Esophagus squamous epithelium (tissue), 5 donors: ENCODE measurements at places on chromosomes 5 and 9.

- DNase-seq = no peak
Observed at GRCh38 chr5:98349251-98349989, 424.0 kb upstream of the RGMB start.

GRCh38 chr9:83188277-83188676, 125.3 kb upstream of the RASEF start:
- no peak for DNase-seq

GRCh38 chr9:114122136-114123027, 23.3 kb upstream of the KIF12 start:
- no peak for DNase-seq

GRCh38 chr5:33641744-33642505, 201.2 kb downstream of the TARS1 start:
- DNase-seq = no peak

DNA sequence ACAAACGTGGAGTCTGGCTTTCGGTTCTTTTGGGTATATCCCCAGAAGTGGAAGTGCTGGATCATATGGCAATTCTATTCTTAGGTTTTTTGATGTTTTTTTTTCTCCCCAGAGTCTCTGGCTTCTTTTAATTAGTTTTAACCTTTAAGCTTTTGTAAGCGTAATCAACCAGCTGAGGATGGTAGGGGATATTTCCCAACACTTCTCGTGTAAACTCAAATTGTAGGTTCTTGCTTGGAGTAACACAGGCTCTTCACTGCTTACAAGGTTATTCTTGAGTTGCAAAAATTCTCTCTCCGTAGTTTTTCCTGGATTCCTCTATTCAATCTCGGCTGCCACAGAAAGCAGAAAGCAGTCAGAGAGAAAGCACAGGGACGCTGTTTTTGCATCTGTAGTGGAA, 11.9 kb downstream of the LAMC3 start:
- no peak for DNase-seq

DNA sequence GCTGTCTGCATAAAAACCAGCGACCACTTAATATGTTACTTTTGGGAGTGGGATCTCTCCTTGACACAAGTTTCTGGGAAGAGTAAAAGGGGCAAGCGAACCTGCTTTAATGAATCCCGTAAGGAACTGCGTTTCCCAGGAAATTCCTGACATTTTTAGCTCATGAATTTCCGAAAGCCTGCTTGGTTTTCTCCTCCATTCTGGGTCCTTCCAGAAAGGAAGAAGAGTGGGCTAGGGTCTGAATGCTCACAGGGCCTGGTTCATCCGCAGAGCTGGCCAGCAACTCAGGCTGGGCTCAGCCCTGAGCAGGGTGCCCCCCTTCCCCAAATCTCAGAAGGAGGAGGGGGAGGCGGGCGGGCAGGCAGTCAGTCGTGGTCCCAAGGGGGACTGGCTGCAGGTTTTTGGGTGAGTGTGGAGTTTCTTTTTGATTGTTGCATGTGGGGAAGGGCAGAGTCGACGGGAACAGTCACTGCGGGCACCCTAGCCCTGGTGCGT, 1.2 kb upstream of the PURA start:
- DNase-seq = no peak

DNA sequence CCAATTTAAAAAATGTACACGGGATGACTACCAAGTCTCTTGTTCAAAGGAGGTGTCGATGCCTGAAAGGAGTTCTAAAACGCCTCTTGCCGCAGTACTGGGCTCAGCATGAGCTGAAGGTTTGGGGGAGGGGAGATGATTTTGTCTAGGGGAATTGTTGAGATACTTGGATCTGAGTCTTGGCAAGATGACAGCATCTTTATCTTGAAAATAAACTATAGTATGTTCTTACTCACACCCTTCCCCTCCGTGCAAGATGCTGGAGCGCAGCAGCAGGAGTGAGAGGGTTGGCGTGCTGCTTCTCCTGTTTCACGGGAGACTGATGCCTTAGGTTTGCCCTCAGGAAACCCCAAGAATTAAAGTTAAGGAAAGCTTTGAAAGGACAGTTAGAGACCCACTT, 47.3 kb downstream of the FAM78A start:
- DNase-seq = no peak

DNA sequence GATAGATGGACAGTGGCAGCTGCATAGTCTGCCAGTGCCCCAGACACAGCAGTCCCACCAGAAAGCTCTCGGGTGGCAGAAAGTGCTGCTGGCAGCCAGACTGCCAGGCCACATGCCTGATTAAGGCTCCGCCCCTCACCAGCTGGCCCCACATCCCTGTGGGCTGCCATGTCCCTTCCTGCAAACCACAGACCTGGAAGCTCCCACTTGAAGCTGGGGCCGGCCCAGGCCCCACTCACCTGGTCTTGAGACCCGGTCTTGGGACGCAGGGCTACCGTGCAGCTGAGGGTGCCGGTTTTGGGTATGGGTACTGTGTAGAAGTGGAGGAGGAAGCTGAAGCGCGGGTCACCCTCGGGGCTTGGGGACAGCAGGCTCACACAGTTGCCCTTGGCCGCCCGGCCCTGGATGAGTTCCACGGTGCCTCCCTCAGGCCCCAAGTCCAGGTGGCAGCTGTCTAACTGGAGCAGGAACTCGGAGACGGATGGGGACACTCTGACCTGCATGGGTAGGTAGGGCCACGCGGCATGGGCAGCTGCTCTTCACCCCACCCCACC, 15.3 kb downstream of the FPGS start:
- DNase-seq = no peak

DNA sequence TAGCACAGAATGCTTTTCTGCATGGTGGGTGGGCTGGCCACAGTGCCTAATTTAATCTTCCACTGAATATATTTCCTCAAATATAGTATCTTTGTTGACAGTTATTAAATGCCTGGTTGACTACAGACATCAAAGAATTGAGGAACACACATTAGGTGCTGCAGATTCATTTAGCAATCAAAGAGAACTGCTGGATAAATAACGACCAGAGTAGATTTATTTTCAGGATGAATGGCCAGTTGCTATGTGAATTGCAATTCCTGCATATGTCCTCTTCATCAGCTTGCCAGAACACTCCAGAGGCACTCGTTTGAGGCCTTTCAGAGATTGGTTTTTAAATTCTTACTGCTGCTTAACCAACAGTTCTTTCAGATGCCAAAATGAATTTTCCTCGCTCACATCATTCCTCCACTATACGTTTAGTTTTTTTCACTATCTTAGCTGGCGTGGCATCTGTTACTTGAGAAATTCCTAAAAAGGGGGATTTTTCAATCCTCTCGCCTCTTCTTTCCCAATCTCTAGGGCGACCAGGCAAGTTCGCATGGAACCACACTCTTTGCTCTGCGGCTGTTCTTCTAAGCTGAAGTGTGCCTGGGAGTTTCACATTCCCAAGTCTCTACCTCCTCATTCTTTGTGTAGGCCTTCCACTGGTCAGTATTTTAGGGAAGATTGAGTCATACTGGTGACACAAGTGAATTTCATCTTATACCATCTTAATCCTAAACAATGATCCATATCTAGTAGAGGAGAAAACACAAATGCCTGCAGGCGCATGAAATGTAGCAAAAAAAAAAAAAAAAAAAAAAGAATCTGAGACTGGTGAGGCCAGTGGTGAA, 237.1 kb upstream of the NMUR2 start:
- no peak for DNase-seq

DNA sequence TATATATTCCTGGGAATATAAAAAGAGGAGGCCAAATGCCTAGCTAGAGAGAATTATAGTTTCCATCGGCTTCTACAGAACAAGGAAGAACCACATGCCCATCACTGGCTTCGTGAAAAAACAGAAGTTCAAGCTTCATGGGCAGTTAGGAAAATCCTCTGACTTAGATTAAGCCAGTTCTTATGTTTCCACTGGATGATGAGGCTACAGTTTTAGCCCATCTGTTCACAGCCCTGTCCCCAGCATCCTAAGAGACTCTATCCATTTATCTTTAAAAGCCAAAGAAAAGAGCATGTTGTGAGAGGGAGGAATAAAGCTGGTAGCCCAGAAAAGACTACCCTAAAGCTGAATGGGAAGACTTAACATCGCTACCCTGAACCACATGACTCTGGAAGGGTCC, 285.5 kb upstream of the WWC1 start:
- DNase-seq = no peak

DNA sequence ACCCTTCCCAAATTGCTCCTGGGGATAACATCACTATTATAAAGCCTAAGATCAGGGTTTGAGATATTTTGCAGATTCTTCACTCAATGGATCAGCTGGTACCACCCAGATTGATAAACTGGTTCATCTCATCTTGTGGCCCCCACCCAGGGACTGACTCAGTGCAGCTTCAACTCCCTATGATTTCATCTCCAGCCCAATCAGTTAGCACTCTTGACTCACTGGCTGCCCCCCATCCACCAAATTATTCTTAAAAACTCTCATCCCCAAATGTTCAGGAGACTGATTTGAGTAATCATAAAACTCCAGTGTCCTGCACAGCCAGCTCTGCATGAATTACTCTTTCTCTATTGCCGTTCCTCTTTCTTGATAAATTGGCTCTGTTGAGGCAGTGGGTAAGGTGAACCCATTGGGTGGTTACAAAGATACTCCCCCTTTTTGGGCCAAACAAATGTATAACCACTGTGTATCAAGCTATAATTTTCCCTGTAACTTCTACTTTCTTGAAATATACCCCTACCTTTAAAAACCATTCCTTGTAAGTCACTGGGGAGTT, 263.3 kb upstream of the IL12B start:
- no peak for DNase-seq

DNA sequence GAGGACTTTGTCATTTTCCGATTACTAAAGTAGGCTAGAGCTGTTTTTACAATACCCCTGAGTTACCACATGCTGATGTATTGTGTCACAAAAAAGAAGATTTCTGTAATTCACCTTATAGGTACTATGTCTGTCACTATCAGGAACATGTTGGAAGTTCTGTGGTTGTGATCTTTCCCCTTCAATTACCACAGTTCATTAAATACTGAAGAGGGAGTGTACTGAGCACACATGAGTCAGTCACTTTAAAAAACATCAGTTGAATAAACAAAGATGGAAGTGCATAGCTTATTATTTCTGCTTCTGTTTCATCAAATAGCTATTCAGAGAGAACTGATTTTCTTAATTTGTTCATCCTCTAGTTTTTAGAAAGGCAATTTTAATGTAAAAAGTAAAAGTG, 31.7 kb downstream of the AP3S1 start:
- DNase-seq = no peak

- no peak for DNase-seq
Observed at GRCh38 chr5:55633574-55634208, 78.4 kb downstream of the SLC38A9 start.

- DNase-seq = no peak
Observed at GRCh38 chr5:148005788-148006520, 57.8 kb upstream of the SPINK5 start.

- no peak for DNase-seq
Observed at GRCh38 chr9:116849721-116850120, 162.6 kb downstream of the TRIM32 start.
